ENCODE measurements at places on chromosomes 3 and 15. TPM values are rescaled to one million over a fixed set of nuclear protein-coding genes. Genes with fewer than 3 reads are reported as not detected.

ACAN gene
- total RNA-seq = 0.20 TPM

CCDC9B gene
- 107 TPM for total RNA-seq

RPSA gene
- total RNA-seq = 518 TPM

SCN5A gene
- 0.20 TPM for total RNA-seq

ZNF501 gene
- 5.6 TPM for total RNA-seq

CPN2 gene
- 0.12 TPM for total RNA-seq

SLC35G2 gene
- total RNA-seq = 3.4 TPM

SNTN gene
- total RNA-seq = not detected

WDR49 gene
- 0.32 TPM for total RNA-seq

LEO1 gene
- total RNA-seq = 18.0 TPM

ZKSCAN7 gene
- total RNA-seq = 6.4 TPM

SCAANT1 gene
- total RNA-seq = not detected

IL5RA gene
- total RNA-seq = 0.60 TPM

RTP3 gene
- not detected for total RNA-seq

MOBP gene
- total RNA-seq = 0.14 TPM

GOLGA8J gene
- not detected for total RNA-seq

PDHB gene
- 57.2 TPM for total RNA-seq

TGM4 gene
- not detected for total RNA-seq

MME gene
- total RNA-seq = 111 TPM

OSBPL10 gene
- total RNA-seq = 70.6 TPM

CHRFAM7A gene
- 1.4 TPM for total RNA-seq

CKMT1B gene
- total RNA-seq = 52.7 TPM

FILIP1L gene
- 142 TPM for total RNA-seq

DUOX1 gene
- total RNA-seq = 23.4 TPM

DTWD1 gene
- total RNA-seq = 40.3 TPM

NTRK3 gene
- total RNA-seq = 1.6 TPM

ECE2 gene
- 0.14 TPM for total RNA-seq

CASR gene
- total RNA-seq = 54.0 TPM

NPAP1 gene
- 0.17 TPM for total RNA-seq

TIPIN gene
- 4.0 TPM for total RNA-seq

CATSPER2 gene
- total RNA-seq = 8.1 TPM

BFSP2 gene
- not detected for total RNA-seq

STRIT1 gene
- 0.72 TPM for total RNA-seq

NANOGP8 gene
- total RNA-seq = 0.46 TPM

TMEM108 gene
- 0.95 TPM for total RNA-seq

LDHAL6B gene
- not detected for total RNA-seq

TIMMDC1 gene
- 114 TPM for total RNA-seq

ZBBX gene
- total RNA-seq = not detected

SENP7 gene
- 16.5 TPM for total RNA-seq

DHFR2 gene
- total RNA-seq = 8.5 TPM

POLG gene
- 56.2 TPM for total RNA-seq

PLA2G4D gene
- total RNA-seq = not detected

PRSS50 gene
- 0.17 TPM for total RNA-seq

All from mucosa of gallbladder (tissue), 1 donor.